Epithelial cell of esophagus (primary cell): ENCODE measurements at places on chromosomes 6 and 20.

DNA sequence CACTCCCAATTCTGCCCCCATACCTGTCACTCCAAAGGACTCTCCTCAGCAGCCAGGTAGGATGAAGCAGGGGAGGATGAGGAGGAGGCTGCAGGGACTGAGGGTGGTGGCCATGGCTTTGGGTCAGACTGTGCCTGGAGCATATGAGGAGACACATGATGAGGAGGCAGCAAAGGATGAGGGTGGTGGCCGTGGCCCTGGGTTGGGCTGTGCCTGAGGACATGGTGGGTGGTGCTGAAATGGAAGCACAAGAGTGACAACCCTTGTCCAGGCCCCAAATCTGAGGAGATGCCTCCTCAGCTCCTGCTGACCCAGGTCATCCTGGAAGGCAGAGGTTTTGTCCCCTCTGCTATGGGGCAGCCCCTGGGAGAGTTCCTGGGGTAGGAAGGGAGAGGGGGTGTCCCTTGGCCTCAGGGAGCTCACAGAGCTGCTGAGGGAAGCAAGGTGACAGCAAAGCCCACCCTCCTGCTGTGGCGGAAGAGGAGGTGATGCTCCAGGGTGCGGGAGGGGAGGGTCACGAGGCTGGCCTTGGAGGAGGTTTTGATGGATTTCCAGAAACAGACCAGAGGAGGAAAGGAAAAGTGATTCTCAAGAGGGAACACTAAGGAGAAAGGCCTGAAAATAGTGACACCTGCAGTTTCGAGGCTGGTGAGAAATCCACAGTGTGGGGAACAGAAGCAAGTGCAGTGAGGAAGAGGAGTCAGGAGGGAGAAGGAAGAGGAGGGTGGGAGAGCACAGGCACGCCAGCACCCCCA lies 4.6 kb downstream of the RAET1G start:
- no peak for DNase-seq

- DNase-seq, result no peak
Observed at GRCh38 chr20:62338294-62338620, 28.9 kb downstream of the LAMA5 start.

DNA sequence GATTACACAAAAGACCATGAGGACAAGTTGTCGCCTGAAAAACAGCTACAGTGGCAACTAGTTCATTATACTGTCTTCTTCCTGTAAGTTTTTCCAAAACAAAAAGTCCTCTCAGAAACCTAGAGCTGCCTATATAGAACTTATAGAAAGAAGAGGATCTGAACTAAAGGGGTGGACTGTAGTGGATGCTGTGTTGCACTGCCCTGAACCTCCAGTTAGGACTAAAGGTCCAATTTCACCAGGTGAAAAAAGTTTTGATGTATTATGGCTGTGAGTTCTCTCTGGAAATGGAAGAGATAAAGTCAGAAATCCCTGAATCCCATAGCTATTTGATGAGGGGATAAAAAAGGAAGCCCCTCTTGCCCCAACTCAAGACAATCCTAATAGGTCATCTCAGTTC lies 56.6 kb upstream of the TSHZ2 start:
- DNase-seq, result no peak

DNA sequence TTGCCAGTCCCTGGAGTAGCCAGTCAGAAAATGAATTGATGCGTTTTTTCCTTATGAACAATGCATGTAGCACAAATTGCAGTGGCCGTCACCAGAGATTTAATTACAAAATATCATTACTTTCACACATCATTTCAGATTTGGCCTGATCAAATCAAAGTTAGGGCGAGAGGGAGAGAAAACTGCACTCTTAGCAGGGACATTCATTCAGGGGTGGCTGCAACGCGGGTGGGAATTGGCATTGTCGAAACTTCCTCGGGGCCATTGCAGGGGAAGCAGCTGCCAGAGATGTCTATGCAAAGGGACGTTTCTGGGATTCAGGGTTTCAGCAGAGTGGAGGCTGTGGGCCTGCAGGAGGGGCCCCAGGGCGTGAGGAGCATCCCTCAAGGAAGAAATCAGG lies 76.5 kb upstream of the TOP1 start:
- DNase-seq, result no peak

DNA sequence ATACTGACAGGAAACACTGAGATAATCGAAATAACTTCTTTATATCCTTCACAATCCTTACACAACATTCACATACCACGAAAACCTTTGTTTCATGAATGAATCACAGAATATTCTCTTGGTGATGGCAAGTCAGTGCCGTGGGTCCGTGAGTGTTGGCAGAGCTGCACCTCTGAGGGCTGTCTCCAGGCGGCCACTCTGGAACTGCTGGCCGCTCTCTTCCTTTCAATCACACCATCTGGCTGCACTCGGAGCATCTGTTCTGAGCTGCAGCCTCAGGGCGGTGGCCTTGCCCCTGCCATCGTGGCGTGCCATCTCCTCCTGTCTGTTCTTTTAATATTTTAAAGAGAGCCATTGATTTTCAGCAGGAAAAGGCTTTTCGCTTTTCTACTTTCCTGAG lies 129.4 kb upstream of the AFDN start:
- peak; percentile 28 for DNase-seq

DNA sequence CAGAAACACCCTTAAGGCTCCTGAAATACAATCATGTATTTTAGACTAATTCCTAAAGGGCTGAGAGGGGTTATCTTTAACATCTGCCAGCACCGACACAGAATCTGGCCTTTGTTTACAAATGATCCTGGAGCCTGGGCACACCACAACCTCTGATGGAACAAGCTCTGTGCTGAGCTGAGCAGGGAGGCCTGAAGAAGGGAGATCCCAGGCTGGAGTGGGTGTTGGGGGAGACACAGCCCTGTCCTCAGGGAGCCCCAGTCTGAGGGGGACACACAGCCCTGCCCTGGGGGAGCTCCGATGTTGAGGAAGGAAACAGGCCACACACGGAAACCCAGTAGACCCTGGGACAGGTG lies 130.5 kb downstream of the VEGFA start:
- no peak for DNase-seq

GRCh38 chr20:44029848-44030230 lies 115.2 kb downstream of the TOX2 start:
- DNase-seq, result no peak

- DNase-seq, result no peak
Observed at GRCh38 chr6:158789115-158789917, 29.9 kb downstream of the EZR start.

DNA sequence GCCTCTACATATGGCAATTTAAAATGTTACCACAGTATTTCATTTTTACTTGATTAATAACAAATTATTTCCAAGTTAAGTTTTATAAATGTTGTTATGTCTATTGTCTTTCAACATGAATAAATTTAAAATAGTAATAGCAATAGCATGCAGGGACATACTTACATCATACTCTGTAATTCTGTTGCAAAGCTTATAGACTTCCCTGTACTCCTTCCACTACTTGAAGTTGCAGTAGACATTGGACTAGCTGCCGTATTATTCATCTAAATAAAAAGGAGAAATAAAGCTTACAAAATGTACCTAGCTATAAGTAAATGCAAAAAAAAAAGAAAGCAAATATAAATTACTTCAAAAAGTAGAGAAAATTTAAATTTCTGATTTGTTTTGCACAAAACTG lies 12.7 kb downstream of the SUPT3H start:
- no peak for DNase-seq

DNA sequence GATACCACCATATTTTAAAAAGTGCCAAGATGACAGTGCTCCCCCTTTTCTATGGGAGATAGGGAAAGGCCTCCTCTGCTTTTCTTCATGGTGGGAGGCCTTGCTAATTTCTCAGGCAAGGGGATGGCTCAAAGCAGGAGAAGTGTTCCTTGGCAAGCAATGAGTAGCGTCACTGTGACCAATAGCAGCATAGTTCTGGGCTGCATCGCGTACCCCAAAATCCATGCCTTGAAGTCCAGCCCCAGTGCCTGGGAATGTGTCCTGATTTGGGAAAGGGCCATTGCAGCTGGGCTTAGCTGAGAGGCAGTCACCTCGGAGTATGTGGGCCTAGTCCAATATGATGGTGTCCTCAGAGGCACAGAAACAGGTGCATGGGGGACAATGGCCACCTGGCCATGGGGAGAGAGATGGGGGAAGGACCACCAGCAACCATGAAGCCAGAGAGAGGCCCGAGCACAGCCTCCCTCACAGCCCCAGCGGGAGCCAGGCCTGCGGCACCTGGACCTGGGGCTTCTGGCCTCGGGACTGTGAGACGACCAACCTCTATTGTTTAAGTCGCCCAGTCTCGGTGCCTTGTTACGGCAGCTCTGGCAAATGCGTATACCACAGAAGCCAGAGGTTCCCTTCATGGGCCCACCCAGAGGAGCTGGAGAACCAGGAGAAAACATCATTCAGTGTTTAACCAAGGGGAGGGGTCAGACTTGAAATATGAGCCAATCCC lies 153.1 kb upstream of the RPS6KA2 start:
- no peak for DNase-seq

GRCh38 chr20:5535125-5535756 lies 215.0 kb upstream of the SHLD1 start:
- DNase-seq, result peak; percentile 94

DNA sequence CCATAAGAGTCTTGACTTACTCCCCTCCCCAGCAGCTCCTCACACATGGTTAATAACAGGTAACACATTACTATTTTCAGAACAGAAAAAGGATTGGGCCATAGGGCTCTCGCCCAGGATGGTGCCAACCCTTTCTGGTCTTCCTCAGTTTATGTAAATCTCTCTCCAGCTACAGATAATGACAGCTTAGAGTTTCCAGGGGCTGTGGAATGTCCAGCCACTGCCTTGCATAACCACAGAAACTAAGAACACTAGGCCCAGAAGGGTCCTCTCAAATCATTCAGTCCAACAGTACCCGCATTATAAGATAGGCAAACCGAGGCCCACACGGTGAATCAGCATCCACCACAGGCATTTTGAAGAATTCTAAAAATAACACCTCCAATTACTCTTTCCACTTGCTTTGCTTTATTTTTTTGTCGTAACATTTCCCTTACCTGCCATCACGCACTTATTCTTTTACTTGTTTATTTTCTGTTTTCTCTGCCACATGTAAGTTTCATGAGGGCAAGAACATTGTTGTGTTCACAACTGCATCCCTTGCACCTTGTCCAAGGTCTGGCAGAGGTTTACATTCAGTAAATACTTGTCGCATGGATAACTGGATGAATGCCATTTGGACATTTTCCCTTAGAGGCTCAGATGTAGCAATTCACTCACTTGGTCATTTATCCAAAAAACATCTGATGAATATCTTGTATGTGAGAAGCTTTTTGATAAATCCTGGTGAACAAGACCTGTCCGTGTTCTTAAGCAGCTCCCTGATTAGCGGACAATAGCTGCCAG lies 6.4 kb upstream of the SDC4 start:
- no peak for DNase-seq

- DNase-seq, result peak; percentile 48
Observed at GRCh38 chr6:30323806-30324205, 2.9 kb upstream of the TRIM39 start.

DNA sequence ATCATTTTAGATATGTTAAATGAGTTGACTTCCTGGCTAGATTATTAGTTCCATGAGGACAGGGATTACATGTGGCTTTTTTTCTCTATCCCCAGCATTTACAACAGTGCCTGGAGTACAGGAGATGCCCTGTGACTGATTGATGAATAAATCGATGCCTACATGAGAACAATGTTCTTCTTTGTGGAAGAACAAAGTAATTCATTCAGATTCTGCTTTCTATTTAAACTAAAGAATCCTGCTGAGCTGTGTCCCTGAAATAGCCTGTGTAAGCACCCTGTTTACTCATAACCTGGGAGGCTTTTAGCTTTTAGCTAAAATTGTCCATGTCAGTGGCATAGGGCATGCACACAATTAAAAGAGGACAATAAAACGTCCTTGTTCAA lies 125.1 kb upstream of the BTBD3 start:
- no peak for DNase-seq

DNA sequence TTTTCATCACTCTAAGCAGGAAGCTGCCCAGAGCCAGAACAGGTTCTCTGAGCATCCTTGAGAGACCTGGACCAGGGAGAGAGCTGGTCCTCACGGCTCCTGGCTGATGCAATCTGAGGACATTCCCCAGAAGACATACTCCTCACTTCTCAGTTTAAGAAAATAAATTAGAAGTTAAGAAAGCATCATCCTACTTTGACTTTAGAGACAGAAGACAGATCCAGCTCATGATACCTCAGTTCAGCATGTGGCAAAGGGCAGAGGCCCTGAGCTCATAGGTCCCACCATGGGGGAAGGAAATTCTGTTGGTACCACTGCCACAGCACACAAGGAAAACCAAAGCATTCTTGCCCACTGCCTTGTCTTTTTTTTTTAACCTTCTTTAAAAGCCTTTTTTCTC lies 378.1 kb upstream of the JARID2 start:
- no peak for DNase-seq

- no peak for DNase-seq
Observed at GRCh38 chr6:145331066-145331465, 404.3 kb downstream of the EPM2A start.

- no peak for DNase-seq
Observed at GRCh38 chr20:50294164-50295088, 103.8 kb downstream of the CEBPB start.
